ENCODE measurements at places on chromosomes 5 and 9. TPM values are rescaled to one million over a fixed set of nuclear protein-coding genes. Genes with fewer than 3 reads are reported as not detected.

NME5 gene
- total RNA-seq = 7.1 TPM

UGT3A1 gene
- total RNA-seq = 9.4 TPM

SV2C gene
- not detected for total RNA-seq

TEX48 gene
- not detected for total RNA-seq

TSSK1B gene
- total RNA-seq = not detected

DNA sequence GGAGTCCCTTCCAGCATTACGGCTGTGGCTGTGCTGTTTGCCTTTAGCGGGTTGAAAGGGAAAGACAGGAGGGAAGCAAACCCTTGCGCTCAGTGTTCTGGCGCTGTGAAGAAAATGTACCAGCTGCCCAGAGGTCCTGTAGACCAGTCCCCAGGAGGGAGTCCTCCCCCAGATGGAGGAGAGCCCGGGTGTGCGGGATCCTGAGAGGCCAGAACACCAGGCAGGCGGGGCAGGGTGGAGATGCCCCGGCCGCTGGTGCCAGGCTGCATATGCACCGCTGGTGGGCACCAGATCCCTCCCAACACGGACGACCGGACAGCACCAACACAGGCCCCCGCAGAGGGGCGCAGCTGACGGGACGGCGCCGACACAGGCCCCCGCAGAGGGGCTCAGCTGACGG is 37.2 kb upstream of the SLC9A3 start:
- no peak for DNase-seq

DNA sequence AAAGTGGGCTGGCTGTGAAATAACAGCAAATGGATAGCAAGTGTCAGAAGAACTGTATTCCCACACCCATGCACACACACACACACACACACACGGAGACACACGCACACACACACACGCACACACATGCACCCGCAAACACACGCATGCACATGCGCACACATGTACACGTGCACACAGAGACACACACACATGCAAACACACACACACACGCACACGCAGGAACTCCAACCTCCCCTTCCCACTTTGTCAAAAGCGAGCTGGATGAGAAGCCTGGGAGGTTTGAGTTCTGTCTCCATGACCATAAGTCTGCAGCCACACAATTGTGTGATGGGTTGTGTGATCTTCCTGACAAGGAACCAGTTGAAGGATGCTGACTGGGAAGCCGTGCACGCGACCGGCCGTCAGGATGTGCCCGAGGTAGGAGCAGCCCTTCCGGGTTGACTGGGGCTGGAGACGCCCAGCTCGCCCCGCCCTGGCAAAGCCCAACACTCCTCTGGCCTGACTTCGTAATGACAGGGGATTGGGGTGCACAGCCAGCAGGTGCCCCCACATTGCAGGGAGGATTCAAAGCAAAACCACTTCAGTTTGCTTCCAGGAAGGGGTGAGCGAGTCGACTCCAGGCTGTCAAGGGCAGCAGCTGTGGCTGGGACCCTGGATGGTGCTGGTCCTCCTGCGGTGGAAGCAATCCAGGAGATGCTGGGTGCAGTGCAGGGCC is 29.3 kb upstream of the NKD2 start:
- DNase-seq = no peak

GRCh38 chr5:177234841-177235240 is 68.7 kb downstream of the RAB24 start:
- no peak for DNase-seq

GRCh38 chr9:76150013-76150412 is 244.2 kb downstream of the RFK start:
- no peak for DNase-seq

DNA sequence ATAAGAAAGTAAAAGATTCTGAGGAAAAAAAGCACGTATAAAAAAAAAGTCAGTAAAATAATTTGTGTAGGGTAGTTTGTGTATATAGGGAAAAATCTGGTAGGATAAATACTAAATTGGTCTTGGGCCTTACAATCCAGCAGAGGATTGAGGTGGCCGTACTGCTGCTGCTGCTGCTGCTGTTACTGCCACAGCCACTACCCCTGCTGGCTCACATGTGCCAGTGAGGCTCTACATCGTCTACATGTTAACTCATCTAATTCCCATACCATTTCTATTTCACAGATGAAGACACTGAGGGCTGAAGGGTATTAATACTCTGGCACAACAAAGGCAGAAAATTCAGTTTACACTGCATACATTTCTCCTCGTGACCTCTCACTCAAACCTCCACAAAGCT is 928.5 kb downstream of the TLE4 start:
- no peak for DNase-seq

DNA sequence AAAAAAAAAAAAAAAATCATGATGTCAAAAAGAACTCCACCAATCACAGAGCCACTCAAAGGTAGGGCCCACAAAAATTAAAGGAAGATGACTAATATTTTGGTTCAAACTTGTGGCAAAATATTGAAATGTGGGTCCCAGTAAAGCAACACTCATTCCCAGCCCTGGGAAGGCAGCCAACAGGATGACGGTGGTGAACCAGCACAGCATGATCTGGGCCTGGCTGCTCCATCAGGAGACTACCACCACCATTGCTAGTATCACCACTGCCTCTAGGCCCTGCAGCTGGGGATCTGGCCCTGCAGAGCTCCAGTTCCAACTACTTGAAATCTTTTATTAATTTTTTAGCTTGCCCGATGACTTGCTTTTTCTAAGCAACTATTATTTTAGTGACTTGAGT is 206.8 kb upstream of the ITGA1 start:
- no peak for DNase-seq

GRCh38 chr9:93644397-93645088 is 68.2 kb downstream of the PHF2 start:
- no peak for DNase-seq

DNA sequence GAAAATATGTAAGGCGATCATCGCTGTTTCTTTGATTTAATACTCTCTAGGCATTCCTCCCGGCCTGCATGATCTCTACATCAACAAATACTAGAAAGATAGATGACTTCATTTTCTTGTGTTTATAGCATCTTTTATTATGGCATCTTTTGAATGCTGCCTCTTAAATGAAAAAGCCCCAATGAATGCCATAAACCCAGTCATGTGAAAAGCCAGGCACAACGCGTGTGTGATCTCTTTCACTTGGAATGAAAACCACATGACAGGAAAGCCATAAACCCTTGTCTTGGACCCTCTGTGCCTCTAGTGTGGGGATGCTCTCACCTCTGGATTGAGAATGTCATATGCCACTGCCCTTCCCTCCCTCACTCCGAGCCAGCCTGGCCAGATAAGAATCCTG is 476.2 kb downstream of the SEMA5A start:
- peak; percentile 90 for DNase-seq

- peak; percentile 52 for DNase-seq
Measured at GRCh38 chr5:112921026-112921832, 798 bp downstream of the REEP5 start.

- no peak for DNase-seq
Measured at GRCh38 chr9:107963246-107963645, 473.7 kb upstream of the KLF4 start.

- DNase-seq = no peak
Measured at GRCh38 chr9:90818279-90818678, 16.7 kb downstream of the SYK start.

- DNase-seq = no peak
Measured at GRCh38 chr5:138289296-138289695, 14.9 kb upstream of the GFRA3 start.

GRCh38 chr5:96146675-96147074 is 185.0 kb upstream of the ELL2 start:
- peak; percentile 78 for DNase-seq

- DNase-seq = no peak
Measured at GRCh38 chr5:159018855-159019254, 80.9 kb downstream of the EBF1 start.

- peak; percentile 32 for DNase-seq
Measured at GRCh38 chr5:101018299-101018698, 115.2 kb upstream of the ST8SIA4 start.

Measured in renal cortical epithelial cell (primary cell).